ENCODE measurements at places on chromosomes 1 and 21.

DNA sequence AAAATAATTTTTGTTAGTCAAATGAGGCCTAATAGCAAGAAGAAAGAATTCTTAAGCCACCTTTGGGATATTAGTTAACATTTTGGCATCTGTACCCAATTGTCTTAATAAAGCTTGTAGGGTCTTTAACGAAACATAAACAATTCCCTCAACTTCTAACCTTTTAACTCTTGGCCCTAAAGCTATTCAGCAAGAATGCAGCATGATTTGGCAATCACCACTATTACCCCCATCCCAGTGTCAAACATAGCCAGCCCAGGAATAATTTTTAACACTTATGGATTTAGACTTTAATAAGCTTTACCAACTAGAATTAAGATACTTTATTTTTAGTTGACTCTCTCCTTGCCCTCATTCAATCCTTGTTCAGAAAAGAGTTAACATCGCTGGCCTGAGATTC, 2.5 kb upstream of the SLC16A4 start:
- no peak for DNase-seq

DNA sequence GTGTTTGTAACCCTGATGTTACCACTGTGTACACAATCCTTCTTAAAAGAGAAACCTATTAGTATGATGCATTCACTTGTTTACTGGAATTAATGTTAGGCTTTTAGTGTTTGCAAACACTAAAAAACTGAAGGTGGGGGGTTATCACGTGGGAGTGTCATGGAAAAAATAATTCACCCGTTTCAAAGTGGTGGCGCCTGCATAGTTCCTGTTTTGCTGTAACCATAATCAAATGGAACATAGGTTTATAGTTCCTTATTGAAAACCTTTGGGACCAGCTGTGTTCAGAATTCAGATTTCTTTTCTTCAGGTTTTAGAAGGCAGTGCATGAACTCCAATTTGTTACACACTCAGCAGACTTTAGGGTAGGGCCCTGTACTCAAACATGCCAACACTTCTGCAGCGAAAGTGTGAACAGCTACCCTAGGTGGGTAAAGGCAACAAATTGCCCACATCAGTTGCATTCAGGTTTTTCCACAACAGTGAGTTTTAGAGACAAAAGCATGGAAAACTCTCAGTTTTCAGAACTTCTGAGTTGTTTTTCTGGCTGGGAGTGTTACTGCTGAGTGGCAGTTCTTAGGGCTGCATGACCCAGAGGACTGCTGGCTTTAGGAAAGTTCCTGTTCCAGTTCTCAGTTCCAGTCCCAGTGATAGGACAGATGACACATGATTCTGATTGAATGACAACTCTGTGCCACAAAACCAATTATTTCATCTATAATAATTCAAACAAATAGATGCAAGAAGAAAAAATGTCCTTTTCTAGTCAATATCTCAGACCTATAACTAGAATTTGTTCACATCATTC, 29.1 kb upstream of the IVNS1ABP start:
- DNase-seq, result no peak

DNA sequence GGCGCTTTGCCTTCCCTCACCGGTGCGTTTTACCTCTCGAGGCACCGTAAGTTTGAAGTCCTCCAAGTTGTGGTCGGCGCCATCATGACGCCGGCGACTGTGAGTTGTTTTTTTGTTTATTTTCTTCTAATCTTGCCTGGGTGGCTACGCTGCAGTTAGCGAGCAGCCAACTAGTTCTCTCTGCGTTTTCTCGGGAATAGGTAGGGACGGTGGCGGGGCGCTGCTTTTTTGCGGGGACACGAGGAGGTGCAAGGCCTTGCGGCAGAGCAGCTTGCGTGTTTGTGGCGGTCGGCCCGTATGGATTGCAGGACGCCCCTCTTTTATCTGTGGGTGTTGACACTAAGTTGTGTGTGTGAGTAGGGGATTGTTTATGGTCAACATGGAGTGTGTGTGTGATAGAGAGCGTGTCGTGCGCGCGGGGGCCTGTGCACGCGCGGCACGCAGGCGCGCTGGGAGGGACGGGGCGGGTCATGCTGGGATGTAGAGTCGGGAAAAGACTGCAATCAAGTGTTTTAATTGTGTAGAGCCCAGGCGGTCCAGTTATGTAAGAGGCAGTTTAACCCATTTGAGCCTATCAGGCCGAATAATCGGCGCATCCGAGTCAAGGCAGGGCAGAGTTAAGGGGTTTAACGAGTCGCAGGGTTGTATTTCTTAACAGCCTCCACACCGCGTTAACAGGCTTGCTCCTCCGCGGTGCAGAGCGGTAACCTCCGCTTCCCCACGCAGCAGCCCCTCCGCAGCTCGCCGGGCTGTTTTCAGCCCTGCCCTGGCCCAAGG, 1.2 kb upstream of the NEGR1 start:
- DNase-seq, result peak; percentile 61

GRCh38 chr1:26789931-26790330, 2.2 kb downstream of the PIGV start:
- no peak for DNase-seq

- DNase-seq, result no peak
These were observed 116.6 kb upstream of the IVNS1ABP start for GRCh38 chr1:185433667-185434066.

DNA sequence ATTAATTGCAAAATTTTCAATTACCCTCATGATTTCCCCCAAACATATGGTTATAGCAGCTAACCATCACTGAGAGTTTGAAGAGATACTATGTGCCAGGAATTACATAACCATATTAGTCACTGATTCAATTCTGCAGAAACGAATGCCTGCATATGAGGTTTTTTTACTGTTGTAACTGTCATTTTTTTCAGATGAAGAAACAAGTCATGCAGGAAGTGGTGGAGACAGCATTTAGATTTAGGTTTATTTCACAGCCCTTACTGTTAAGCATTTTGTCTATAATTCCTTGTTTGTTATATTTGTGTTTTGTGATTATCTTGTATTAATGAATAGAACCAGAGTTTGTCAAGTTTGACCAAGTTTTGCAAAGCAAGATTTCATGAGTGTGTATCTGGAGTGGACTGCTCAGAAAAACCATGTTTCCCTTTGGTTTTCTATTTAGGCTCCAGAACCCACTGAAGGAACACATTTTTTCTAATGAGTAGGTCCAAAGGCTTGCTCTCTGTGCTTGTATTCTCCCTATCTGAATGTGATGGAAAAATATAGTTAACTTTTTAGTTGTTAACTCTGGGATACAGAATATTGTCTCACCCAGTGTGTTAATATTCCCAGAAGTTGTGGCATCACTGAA, 308.5 kb upstream of the ADAMTS5 start:
- peak; percentile 88 for DNase-seq

- peak; percentile 81 for DNase-seq
These were observed 47.8 kb downstream of the CHML start for GRCh38 chr1:241592273-241592958.

- no peak for DNase-seq
These were observed 10.9 kb downstream of the YARS1 start for GRCh38 chr1:32806290-32806689.

- DNase-seq, result no peak
These were observed 47.2 kb downstream of the TRIT1 start for GRCh38 chr1:39835935-39836594.

GRCh38 chr1:76238094-76238628, 163.6 kb downstream of the ST6GALNAC3 start:
- DNase-seq, result no peak

GRCh38 chr1:43243299-43243698, 26.5 kb upstream of the TMEM125 start:
- no peak for DNase-seq

DNA sequence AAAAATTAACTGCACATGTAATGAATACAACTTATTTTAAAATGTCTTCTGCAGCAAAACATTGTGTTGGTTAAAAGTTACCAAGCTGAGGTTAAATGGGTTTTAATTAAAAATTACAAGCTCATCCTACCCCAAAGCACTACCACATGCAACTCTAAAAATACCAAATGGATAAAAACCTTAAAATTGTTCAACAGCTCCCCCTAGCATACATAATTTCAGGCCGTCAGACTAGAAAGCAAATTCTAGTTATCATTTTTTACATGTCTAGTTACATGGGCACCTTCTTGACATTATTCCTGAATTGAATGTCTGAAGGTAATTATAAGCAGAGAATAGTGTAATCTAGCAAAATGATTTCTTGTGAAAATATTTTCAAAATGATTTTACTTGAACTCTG, 176.5 kb downstream of the C1orf21 start:
- DNase-seq, result peak; percentile 53

All from fibroblast of mammary gland (primary cell).